ENCODE measurements at places on chromosomes 2 and 18. TPM values are rescaled to one million over a fixed set of nuclear protein-coding genes. Genes with fewer than 3 reads are reported as not detected.

DNA sequence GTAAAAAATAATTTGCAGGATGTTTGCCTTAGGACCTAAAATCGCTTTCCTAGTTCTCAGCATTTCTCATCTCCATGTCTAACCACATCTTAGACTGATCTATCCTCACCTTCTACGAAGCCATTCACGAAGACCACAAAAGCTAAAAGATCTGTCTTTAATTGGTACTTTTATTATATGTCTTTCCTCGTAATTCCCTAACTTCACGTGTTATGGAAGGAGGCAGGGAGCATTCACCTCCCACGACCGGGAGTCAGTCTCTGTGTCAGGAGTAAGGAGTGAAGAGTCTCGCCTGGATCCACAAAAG lies 1.6 kb downstream of the DLGAP1 start:
- no peaks in the 10 kb centered on the region for H3K36me3 ChIP-seq
- peaks cover 19% of the 10 kb centered on the region for H3K4me1 ChIP-seq
- DNase-seq = no peak
- no peaks in the 10 kb centered on the region for H3K27me3 ChIP-seq

DNA sequence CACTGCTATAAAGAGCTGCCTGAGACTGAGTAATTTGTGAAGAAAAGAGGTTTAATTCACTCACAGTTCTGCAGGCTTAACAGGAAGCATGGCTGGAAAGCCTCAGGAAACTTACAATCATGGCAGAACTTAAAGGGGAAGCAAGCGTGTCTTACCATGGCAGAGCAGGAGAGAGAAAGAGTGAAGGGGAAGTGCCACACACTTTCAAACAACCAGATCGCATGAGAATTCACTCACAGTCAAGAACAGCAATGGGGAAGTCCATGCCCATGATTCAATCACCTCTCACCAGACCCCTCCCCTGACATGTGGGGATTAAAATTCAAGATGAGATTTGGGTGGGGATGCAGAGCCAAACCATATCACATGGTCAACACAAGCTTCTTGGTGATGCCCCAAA lies 34.7 kb upstream of the CDK5R2 start:
- no peaks in the 10 kb centered on the region for H3K4me1 ChIP-seq
- no peak for DNase-seq
- no peaks in the 10 kb centered on the region for H3K27me3 ChIP-seq
- no peaks in the 10 kb centered on the region for H3K36me3 ChIP-seq
- H3K4me3 ChIP-seq = no peak overlapping the region

GRCh38 chr2:109613081-109613921 lies 465 bp downstream of the SEPTIN10 start:
- H3K4me1 ChIP-seq = no peaks in the 10 kb centered on the region
- peak overlapping the region; percentile 86 for H3K4me3 ChIP-seq
- no peak for DNase-seq
- peak overlapping the region; percentile 72 for H3K27ac ChIP-seq
- no peaks in the 10 kb centered on the region for H3K36me3 ChIP-seq

TMEM37 gene
- 11.0 TPM for total RNA-seq

GRCh38 chr18:36314098-36314497 lies 16.6 kb downstream of the FHOD3 start:
- no peak for DNase-seq
- H3K36me3 ChIP-seq = no peaks in the 10 kb centered on the region
- H3K27me3 ChIP-seq = no peaks in the 10 kb centered on the region
- H3K4me3 ChIP-seq = no peak overlapping the region

TEKT4 gene
- total RNA-seq = not detected

GRCh38 chr2:204108330-204108751 lies 171.8 kb downstream of the ICOS start:
- H3K4me3 ChIP-seq = no peak overlapping the region
- H3K4me1 ChIP-seq = no peaks in the 10 kb centered on the region
- no peaks in the 10 kb centered on the region for H3K27me3 ChIP-seq
- no peak overlapping the region for H3K27ac ChIP-seq
- H3K36me3 ChIP-seq = no peaks in the 10 kb centered on the region

DNA sequence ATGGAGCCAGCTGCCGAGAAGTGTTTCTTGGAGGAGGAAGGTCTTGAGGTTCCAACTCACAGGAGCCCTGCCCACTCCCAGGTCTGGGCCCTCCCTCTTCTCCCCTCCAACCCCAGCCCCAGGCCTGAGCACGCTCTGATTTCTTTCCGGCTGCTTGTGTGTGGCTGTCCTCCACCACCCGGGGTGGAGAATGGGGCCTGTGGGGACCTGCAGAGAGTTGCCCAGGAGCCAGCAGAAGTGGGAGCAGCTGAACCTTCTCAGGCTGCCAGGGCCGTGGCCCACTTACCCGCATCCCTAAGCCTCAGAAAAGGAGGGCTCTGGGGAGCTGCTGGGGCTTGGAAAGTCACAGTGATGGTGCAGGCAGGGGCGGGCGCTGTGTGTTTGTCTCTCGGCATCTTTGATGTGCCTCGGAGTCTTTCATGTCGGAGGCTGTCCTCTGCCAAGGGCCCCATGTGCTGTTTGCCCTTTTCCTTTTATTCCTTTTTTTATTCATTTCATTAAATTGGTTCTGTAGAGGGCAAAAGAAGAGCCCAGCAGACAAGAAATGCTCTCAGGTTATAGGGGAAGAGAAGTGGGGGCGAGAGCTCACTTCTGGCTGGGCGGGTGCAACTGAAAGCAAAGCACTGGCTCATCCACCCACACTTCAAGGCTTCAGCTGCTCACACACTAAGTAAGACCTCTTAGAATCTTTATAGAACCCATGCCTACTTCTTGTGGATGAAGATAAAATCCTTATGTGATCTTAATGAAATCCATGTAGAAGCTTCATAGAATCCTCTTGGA lies 52.5 kb downstream of the SDC1 start:
- no peak overlapping the region for H3K4me3 ChIP-seq
- no peaks in the 10 kb centered on the region for H3K27me3 ChIP-seq
- no peak overlapping the region for H3K27ac ChIP-seq
- H3K4me1 ChIP-seq = peaks cover 6% of the 10 kb centered on the region

DNA sequence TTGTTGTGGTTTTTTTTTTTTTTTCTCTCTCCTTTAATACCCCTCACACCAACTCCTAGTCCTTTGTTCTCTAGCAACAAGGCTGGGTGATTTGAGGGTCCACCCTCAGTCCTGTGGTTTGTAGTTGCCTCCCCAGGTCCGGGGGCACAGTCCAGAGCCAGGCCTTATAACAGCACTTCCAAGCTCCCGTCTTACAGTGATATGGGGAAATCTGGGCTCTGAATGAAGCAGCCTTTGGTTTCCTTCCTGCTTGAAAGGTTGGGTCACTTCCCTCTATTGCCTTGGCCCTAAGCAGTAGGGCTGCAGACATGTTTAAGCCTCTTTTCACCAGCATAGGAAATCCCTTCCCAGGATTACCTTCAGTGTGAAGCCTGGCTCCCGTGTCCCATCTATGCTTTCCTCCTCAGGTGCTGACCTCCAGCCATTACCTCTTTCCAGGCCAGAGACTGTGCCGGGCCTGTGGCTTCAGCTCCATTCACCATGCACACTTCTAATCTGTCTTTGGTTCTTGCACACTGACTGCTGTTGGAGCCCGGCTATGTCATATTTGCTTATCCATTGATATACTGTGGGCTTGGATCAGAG lies 21.2 kb upstream of the NTSR2 start:
- H3K27ac ChIP-seq = no peak overlapping the region
- no peak overlapping the region for H3K4me3 ChIP-seq

PLCD4 gene
- total RNA-seq = 0.61 TPM

- no peaks in the 10 kb centered on the region for H3K36me3 ChIP-seq
- no peak for DNase-seq
- H3K4me1 ChIP-seq = peaks cover 3% of the 10 kb centered on the region
- no peak overlapping the region for H3K27ac ChIP-seq
- no peaks in the 10 kb centered on the region for H3K27me3 ChIP-seq
- H3K4me3 ChIP-seq = no peak overlapping the region
Measured at GRCh38 chr2:127175751-127176354, 44.2 kb downstream of the CYP27C1 start.

DNA sequence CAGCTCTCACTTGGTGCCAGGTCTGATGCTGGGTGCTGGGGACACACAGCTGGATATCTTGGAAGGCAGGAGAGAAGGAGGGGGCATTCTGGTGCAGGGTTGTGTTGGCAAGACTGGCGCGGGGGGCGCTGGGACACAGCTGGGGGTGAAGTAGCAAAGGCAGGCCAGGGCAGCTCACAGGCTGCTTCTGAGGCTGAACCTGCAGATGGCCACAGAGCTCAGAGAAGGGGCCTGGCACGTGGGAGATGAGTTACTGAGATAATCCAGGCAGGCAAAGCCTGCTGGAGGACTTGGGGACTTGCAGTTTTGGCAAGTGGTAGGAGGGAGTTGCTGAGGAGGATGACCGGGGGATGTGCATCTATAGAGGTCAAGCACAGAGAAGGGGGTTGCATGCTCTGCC lies 16.2 kb upstream of the DGKD start:
- DNase-seq = no peak
- no peaks in the 10 kb centered on the region for H3K4me1 ChIP-seq
- no peak overlapping the region for H3K4me3 ChIP-seq
- peaks cover 9% of the 10 kb centered on the region for H3K27me3 ChIP-seq
- H3K27ac ChIP-seq = no peak overlapping the region

DNA sequence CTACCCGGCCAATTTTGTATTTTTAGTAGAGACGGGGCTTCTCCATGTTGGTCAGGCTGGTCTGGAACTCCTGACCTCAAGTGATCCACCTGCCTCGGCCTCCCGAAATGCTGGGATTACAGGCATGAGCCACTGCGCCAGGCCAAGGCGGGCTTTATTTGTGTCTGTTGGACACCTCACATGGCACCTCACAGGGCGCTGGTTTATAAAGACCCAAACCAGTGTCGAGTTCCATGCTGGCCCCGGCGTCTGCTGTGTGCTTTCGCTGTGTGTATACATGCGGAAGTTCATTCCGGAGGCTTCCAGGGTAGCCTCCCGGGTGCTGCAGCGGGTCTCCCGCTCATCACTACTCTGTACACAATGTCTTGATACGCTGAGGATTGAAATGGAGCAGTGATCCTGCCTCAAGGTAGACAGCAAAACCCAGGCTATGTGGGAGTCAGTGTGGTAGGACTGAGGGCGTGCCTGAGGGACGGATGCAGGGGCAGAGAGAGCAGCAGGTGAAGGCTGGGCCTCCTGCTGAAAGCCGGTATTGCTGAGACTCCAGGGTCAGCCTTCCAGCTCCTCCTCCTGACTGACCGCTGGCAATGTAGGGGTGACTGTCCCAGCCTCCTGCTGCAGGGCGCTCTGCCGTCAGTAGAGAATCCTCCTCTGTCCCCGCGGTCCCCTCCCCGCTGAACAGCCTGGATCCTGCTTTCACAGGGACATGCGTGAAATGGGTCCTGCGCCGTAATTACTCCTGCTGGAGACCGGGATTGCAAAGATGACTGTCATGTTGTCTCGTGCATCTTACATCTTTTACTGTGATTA lies 22.7 kb downstream of the LDLRAD4 start:
- no peaks in the 10 kb centered on the region for H3K27me3 ChIP-seq
- no peaks in the 10 kb centered on the region for H3K4me1 ChIP-seq
- no peaks in the 10 kb centered on the region for H3K36me3 ChIP-seq
- no peak overlapping the region for H3K27ac ChIP-seq
- DNase-seq = no peak
- H3K4me3 ChIP-seq = no peak overlapping the region

DNA sequence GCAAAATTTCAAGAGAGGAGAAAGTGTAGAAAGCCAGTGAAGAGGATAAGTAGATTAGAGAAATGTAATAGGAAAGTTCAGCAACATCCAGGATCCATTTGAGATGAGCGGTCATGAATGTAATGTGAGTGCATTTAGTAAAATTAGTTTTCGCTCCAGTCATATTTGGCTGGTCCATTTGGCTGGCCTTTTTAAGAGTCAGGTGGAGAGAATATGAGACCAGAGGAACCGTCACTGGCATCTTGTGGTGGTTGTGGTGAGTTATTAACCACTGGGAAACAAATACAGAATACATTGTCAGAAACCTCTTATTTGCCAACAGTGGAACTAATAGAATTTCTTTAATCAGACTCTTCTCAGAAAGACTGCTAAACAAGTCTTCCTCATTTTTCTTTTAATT lies 1064.3 kb upstream of the CDH2 start:
- no peaks in the 10 kb centered on the region for H3K27me3 ChIP-seq
- H3K4me3 ChIP-seq = no peak overlapping the region
- no peaks in the 10 kb centered on the region for H3K4me1 ChIP-seq
- no peaks in the 10 kb centered on the region for H3K36me3 ChIP-seq
- no peak for DNase-seq

- no peaks in the 10 kb centered on the region for H3K36me3 ChIP-seq
- no peaks in the 10 kb centered on the region for H3K27me3 ChIP-seq
- no peak overlapping the region for H3K27ac ChIP-seq
- H3K4me3 ChIP-seq = no peak overlapping the region
- H3K4me1 ChIP-seq = no peaks in the 10 kb centered on the region
Measured at GRCh38 chr2:72988726-72989273, 71.5 kb downstream of the EMX1 start.

DNA sequence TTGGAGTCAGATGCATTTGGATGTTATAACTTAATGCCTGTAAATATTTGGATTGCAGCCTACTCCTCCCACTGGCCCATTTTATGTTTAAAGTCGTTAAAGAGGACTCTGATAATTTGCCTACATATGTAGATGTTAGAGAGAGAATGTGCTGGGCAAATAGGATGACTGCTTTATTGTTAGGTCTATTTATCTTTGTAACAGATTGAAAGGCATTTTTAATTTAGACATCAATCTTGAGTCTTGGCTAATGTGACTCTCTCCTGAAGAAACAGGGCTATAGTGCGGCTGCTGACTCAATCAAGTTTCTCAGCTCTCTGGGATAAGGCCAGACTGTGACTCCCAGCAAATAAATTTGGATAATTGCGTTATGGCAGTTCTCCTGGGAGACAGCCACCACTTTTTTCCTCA lies 1101.4 kb downstream of the CBLN2 start:
- H3K4me1 ChIP-seq = no peaks in the 10 kb centered on the region
- H3K27ac ChIP-seq = no peak overlapping the region
- no peaks in the 10 kb centered on the region for H3K27me3 ChIP-seq
- H3K36me3 ChIP-seq = no peaks in the 10 kb centered on the region
- no peak for DNase-seq
- H3K4me3 ChIP-seq = no peak overlapping the region

DNA sequence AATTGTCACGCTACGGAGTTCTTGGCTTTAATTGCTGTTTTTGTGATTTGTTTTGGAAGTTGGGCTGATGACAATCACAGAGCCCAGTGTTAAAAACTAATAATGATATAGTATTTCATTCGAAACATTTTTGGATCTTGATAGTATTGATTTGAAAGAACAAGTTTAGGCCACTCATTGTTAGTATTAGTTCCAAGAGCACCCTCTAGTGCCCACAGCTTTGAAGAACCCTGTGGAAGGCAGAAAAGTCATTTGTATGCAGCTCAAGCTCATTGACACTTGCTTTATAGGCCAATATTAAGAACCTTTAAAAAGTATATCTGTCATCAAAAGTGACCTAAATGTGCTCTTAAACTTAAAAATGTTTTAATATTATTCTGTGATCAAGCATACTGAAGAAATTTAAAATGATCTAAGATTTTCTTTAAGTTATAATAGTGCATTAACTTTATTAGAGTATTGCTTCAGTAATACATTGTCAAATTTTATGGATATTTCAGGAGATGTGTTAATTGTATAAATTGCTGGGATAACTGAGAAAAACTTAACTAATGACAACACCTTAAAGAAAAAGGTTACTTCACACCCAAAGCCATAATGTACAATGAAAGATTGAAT lies 191.0 kb downstream of the GRB14 start:
- no peaks in the 10 kb centered on the region for H3K4me1 ChIP-seq
- no peaks in the 10 kb centered on the region for H3K36me3 ChIP-seq
- H3K4me3 ChIP-seq = no peak overlapping the region
- DNase-seq = no peak

RAB12 gene
- total RNA-seq = 42.1 TPM
